ENCODE measurements at places on chromosomes 2 and 18.

- DNase-seq, result peak; percentile 42
Measured at GRCh38 chr2:64263315-64263714, 119.1 kb upstream of the PELI1 start.

- DNase-seq, result no peak
Measured at GRCh38 chr2:69386360-69386759, 667 bp downstream of the GFPT1 start.

DNA sequence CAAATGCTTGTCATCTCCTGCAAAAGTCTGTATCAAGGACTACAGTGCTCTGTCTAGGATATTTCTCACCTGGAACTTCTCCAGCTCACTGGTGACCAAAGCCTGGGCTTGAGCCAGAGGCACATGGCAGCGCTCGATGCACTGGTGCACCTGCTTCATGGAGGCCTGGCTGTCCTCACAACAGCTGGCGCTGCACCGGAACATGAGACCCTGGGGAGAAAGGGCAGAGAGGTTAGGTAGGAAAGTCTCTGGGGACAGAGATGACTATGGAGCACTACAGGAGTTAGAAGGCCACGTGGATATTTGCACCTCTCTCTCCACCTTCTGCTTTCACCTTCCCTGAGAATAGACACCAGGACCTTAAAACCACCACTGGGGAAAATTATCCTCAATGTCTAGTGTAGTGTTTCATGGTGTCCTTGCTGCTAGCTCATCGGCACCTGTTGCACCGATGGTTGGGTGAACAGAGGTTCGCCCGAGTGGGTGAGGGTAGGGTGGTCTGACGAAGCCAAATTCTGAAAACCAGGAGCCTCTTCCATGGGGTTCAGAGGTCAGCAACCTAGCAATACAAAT is 1.0 kb downstream of the FAM136A start:
- DNase-seq, result no peak

DNA sequence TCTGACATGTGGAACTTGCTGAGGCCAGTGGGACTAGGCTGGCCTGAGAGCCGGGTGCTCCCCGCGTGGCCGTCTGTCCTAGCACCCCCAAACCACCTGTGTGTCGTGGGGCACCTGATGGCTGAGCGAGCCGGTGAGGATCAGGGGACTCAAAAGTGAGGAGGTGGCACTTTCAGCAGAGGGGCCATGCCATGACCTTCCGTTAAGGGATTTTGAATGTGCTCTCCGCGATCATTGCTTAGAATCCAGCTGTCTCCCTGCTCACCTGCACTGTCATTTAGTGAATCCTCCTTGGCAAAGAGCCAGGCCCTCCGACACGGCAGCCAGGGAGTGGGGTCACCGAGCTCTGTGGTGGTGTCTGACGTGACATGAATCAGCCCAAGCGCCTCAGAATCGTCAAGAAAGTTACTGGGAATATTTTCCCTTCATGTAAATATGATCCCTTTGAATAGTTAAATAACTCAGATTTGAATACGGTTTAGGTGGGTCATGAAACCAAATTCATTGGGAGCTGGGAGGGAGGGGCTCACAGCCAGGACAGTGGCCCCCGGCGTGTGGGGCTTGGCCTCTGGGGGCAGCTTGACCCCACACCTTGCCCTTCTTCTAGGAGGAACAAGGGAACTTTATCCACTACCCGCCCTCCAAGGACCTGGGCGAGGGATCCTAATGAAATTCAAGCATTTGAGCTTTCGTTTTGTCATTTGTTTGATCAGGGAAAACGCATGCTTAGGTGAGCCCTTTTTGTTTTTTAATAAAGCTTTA is 9.5 kb downstream of the NFATC1 start:
- no peak for DNase-seq

- no peak for DNase-seq
Measured at GRCh38 chr2:19041434-19042041, 316.9 kb downstream of the OSR1 start.

DNA sequence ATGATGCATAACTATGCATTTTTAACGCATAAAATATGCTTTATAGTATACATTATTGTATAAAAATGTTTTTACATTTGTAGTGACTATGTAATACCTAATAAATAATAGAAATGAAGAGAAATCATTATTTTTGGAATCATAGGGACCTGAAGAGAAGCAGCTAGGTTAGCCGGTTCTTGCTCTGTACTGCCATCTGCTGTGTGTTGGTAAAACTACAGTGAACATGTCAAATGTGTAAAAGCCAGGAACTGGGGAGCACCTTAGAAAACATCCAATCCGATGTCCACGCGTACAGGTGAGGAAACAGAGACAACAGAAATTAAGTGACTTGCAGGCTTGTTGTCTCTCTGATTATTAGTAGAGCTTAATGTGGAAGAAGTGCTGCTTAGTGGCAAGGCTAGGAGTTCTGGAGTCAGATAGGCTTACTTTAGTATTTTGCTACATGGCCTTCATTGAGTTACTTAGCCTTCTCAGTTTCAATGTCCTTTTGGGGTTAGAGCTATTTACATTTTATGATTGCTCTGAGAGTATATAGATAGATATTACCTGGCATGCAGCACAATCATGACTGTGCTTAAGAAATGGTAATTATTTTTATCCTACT is 386.5 kb downstream of the DLGAP1 start:
- DNase-seq, result peak; percentile 35

GRCh38 chr2:226796012-226796839 is 3.4 kb downstream of the IRS1 start:
- no peak for DNase-seq

- DNase-seq, result peak; percentile 58
Measured at GRCh38 chr2:227308784-227309183, 16.3 kb upstream of the MFF start.

DNA sequence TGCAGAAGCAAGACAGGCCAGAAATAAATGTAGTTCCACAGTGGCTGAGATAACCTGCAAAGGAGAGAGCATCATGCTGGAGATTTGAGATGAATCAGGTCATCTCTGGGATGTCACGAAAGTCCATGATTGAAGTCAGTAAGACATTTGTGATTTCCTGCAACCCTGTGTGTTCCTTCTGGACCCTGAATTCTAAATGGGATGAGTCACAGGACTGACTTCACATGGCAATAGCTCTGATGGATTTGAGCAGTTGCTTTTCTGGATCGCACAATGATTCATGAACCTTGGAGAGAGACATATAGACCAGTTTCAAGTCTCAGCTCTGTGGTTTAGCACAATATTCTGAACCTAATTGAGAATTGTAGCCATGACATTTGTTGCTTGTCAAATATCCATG is 102.9 kb downstream of the TSN start:
- peak; percentile 16 for DNase-seq

DNA sequence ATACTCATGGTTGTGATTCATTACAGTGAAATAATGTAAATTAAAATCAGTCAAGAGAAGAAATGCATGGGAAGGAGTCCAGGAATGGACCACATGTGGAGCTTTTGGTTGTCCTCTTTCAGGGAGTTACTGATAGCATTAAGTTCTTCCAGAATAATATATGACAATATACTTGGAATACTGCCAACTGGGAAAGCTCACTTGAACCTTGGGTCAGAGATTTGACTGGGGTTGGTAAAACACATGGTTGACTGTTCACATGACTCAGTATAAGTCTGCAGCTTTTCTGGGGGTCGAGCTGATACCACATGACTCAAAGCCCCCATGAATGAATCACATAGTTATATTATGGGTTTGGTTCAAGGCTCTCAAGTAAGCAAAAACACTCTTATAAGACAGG is 1109.0 kb upstream of the CHAC2 start:
- DNase-seq, result no peak

DNA sequence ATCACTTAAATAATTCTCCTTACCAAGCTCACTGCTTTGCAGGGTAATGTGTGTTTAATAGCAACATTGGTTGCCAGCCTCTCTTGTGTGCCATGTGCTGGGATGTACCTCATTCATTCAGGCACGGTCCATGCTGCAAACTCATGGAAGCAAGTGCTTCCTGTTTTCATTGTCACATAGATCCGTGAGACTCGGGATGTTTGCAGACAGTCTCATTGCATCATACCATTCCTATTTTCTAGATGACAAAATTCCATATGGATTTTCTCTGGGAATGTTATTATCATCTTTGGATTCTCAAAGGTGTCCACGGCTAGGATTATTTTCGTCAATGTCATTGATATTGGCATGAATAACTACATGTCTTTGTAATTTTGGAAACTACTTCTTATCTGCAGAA is 60.0 kb upstream of the HDAC4 start:
- no peak for DNase-seq

- DNase-seq, result no peak
Measured at GRCh38 chr2:199744724-199745123, 106.3 kb downstream of the FTCDNL1 start.

- DNase-seq, result peak; percentile 50
Measured at GRCh38 chr2:235675678-235676535, 182.1 kb downstream of the AGAP1 start.

DNA sequence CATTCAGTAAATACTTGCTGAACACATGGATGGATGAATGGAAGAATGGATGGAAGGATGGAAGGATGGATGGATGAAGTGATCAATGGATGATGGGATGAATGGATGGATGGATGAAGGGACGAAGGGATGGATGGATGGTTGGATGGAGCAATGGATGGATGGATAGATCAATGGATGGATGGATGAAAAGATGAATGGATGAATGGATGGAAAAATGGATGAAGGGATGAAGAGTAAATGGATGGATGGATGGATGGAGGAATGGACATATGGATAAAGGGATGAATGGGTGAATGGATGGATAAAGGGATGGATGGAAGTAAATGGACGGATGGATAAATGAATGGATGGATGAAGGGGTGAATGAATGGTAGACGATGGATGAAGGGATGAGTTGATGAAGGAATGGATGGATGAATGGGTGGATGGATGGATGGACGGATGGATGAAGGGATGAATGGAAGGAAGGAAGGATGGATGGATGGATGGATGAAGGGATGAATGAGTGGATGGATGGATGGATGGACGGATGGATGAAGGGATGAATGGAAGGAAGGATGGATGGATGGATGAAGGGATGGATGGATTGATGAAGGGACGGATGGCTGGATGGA is 13.9 kb upstream of the ID2 start:
- DNase-seq, result no peak

All from M059J (cell line).